ENCODE measurements at places on chromosomes 7 and 10. TPM values are rescaled to one million over a fixed set of nuclear protein-coding genes. Genes with fewer than 3 reads are reported as not detected.

CNPY1 gene
- total RNA-seq, result not detected

DNA sequence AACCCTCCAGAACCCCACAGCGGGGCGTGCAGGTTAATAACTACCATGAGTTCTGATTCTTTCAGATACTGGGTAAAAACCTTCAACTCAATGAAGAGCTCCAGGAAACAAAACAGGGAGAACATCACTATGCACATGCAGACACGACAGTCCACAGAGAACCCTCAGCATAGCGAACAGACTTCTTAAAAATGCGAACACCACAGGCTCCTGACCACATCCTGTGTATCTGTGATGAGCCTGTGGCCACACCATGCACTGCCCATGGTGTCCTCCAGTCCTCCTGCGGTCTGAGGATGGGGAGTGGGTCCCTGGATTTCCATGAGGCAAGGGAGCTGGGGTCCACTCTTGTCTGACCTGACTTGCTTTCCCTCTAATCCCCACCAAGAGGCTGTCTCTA lies 107.2 kb downstream of the COBL start:
- DNase-seq, result no peak

- no peak for DNase-seq
Measured at GRCh38 chr10:72470666-72471065, 115.9 kb upstream of the DNAJB12 start.

CABCOCO1 gene
- not detected for total RNA-seq

DNA sequence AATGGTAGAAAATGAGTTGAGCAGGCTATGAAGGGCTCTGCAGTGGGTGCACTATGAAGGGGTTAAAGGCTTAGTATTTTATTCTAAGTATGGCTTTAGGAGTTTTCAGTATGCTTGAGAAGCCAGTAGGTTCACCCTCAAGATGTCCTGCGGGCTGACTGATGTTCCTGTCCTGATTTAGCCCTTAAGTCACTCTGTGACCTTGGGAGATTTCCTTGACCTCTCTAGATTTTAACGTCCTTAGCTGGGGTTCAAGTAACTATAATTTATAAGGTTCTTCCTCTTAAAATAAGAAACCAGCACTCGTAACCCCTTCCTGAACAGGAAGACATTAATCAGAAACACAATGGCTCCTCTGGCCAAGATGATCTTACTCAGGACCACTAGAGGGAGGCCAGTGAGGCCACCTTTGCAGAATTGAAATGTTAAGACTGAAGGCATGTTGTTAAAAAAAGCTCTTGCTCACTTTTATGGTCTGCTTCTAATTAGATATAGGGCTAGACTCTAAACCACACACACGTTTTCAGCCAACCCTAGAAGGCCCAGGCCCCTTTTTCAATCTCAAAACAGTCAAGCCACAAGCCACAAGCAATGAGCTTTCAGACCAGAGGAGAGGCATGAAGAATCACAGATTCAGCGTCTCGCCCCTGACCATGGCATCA lies 41.9 kb downstream of the CDK1 start:
- DNase-seq, result no peak

DNA sequence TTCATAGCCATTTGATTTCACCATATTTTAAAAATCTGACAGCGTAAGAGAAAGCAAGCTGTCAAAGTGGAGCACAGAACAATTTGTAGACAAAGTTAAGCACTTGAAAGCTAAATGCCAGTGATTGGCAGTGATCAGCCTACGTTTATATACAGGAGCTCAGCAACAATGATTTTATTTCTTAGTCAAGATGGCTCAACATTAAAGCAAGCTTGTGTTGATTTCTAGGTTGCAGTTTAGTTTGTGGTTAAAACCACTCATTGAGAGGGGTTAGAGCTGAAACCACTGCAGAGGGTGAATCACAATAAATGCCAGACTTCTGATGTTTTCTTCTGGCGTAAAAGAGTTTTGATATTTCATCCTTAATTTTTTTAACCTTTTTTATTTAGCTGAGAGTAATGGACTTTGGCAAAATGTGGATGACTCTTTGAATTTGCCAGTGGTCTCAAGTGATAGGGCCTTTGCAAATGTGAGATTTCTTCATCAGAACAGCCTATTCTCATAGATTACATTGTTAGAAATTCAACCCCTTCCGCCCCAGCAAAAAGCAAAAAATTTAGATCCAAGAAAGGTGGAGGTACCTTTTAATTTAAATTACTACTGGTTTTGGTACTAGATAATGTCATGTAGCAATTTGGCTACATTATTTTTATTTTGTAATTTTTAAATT lies 73.8 kb downstream of the SHOC2 start:
- DNase-seq, result no peak

DNA sequence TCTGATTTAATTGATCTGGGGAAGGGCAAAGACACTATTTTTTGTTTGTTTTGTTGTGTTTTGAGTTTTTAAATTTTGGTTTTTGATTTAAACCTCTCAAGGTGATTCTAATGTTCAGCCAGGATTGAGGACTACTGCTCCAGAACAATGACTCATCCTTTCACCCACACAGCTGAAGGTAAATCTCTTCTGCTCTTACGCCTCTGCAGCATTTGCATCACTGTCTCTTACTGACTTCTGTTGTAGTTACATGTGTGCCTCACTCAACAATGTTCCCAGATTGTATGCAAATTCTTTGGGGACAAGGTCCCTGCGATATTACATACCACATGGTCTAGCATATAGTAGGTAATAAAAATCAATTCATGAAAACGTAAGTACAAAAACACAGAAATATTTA lies 467.5 kb upstream of the LRRN3 start:
- DNase-seq, result no peak

PKD2L1 gene
- not detected for total RNA-seq

DNA sequence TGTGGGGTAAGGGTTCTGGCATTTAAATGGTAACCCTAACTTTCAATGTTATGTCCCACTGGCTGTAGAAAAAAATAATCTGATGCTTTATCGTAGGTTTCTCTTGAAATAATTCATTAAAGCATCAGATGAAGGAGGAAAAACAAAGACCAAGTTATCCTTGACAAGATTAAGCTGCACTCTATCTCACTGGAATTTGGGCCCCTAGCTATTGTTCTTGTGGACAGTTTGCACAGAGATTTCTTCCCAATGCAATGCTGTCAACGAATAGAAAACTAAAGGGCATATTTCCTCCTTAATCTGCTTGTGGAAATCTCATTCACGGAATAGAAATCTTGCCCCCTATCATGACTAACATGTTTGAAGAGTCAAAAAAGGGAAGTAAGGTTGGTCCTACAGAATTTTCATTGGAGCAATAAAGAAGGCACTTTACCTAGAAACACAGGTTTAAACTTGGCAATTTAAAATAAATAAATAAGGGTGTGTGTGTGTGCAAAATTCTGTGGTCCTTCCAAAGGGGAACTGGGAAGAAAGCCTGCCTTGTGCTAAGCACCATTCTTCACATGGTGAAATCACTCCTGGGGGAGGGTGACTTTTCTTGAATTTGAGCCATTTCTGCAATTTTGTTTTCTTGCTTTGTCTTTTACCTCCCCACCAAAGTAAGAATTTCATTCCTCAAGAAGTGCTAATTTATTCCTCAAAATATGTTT lies 242.8 kb downstream of the GLI3 start:
- DNase-seq, result no peak

CHCHD2 gene
- total RNA-seq, result 500 TPM

TBATA gene
- not detected for total RNA-seq

- DNase-seq, result no peak
Measured at GRCh38 chr10:5490698-5491464, 8.5 kb downstream of the CALML5 start.

- no peak for DNase-seq
Measured at GRCh38 chr7:72219500-72219899, 192.6 kb downstream of the CALN1 start.

GRCh38 chr10:16910793-16911164 lies 93.6 kb upstream of the RSU1 start:
- no peak for DNase-seq

DNA sequence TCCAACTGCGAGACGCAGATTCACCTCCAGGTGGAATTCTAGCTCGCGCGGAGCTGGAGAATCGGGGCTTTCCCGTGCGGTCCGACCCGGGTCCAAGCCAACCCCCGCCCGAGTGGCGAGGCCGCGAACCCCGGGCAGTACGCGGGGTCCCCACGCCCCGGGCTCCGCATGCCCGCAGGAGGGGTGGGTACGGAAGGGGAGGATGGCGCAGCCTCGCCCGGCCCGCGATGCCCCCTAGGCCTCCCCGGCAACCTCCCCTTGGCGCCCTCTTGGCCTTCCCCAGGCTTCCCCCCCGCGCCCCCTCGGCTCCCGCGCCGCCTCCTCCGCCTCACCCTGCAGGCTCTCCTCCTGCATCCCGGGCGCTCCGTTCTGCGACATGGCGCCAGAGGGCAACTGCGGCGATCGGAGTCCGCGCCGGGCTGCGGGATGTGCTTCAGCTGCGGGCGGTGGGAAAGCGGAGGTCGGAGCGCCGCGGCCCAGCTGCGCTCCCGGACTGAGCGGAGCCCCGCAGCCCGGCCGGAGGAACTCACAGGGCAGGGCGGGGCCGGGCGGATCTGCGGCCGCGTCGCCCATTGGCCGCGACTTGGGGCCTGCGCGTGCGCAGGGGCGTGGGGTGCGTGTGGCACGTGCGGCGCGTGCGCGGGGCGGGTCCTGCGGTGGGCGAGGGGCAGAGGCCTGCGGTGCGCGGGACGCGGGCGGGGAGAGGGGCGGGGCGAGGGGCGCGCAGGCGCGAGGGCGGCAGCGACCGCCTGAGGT lies at the start of gene BNIP3:
TSS of gene BNIP3 (minus strand) at position 495 of the 756 bp plus-strand sequence. CDS start at position 378, 117 bp downstream.
- DNase-seq, result peak; percentile 99

GRCh38 chr10:127737563-127738511 lies 852 bp downstream of the FOXI2 start:
- DNase-seq, result no peak

CREM gene
- total RNA-seq, result 50.3 TPM

GRCh38 chr7:111198255-111198654 lies 107.3 kb downstream of the LRRN3 start:
- no peak for DNase-seq

SEMA3E gene
- 0.12 TPM for total RNA-seq

GRCh38 chr7:128148676-128149075 lies 92.4 kb upstream of the LEP start:
- no peak for DNase-seq

GRCh38 chr10:58173391-58173790 lies 94.3 kb downstream of the IPMK start:
- DNase-seq, result no peak

DNA sequence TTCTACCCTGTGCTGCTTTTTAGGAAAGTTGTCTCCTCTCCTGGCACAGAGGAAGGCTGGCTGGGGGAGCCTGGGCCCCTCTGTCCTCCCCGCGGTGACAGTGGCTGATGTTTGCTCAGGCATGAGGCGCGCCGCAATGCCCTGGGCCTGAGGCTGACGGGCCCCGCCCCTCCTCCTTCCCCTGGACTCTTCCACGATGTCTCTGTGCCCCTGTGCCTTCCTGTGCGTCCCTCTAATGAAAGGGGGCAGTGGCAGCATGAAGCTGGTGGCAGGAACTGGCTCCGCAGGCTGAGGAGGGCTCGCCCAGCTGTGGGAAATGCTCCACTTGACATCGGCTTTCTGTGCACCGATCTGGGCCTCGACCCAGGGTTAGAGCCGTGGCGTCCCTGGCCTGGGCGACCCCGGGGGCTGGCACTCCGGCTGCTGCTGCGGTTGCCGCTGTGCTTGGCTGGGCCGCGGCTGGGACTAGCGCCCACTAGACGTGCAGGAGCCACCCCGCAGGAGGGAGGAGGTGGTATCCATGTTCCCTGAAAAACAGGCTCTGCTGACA lies 67.9 kb downstream of the ZNF680 start:
- DNase-seq, result peak; percentile 44

DNA sequence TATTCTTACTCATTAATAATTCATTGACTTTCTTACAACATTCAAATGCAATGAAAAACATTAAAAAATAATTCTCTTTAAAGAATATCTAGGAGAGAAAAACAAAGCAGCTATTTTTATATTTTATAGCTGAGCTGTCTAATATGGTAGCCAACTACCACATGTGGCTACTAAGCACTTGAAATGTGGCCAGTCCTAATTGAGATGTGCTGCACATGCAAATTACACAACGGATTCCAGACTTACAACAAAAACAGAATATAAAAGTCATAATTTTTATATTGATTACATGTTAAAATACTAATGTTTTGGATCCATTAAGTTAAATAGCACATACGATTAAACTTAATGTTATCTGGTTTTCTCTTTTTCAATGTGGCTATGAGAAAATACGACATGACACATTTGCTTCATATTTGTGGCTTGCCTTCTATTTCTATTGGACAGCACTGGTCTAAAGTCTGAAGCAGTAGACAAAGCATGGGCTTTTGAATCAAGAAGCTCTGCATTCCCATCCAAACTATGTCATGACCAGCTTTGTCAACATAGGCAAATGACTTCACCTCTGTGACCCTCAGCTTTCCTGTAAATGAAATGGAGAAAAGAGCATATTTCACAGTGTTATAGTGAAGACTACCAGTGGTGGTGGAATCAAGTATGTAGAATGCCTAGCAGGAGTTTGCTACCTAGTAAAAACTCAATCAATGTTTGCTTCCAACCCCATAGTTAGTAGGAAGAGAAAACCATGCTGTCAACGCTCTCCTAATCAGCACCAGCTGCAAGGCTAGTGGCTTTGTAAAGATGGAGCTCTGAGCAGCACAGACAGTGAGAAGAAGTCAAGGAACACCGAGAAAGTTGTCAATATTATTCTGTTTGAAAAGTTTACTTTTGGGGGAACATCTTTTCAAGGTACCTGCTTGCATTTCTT lies 37.1 kb upstream of the GDF10 start:
- DNase-seq, result no peak

DNA sequence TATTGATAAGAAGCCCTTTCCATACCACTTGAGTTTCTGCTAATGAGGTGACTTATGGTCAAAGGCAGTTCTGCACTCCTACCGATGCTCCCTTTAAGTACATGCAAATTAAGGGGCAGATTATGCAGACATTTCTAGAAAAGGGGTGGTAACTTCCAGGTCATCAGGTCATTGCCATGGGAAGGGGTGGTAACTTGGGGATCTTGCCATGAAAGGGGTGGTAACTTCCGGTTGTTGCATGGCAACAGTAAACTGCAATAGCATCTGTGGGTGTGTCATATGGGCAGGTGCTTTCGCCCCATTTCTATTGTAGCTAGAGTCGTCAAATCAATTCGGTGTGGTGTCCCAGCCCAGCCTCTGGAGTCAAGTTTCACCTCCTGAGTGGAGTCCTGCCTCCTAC lies 150.9 kb downstream of the UBE2H start:
- DNase-seq, result no peak
